AG09309 (cell line): ENCODE measurements at places on chromosomes 12 and 14.

GRCh38 chr12:14952299-14952921 lies 9.0 kb downstream of the ARHGDIB start:
- DNase-seq: peak; percentile 46

GRCh38 chr14:68182492-68182891 lies 362.9 kb downstream of the RAD51B start:
- DNase-seq: no peak

DNA sequence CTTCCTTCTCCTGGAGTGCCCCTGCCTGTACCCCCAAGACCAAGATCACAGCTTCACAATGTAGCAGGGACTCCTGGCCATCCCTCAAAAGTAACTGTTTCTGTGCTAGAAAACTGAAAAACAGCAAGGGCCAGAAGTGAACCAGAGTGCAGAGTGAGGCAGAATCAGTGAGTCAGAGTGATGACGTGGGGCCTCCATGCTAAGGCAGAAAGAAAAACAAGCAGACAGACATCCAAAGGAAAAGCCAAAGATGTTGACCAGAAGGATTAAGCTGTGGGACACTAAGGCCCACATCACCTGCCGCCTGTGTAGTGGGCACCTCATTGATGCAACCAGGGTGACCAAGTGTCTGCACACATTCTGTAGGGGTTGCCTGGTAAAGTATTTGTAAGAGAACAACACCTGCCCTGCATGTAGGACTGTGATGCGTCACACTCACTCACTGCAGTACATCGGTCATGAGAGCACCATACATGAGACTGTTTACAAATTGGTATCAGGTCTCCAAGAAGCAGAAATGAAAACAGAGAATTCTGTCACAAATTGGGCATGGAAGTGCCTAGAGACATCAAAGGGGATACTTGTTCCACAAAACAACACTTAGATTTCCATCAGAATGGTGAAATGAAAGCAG lies 51.2 kb downstream of the ARMH4 start:
- no peak for DNase-seq

DNA sequence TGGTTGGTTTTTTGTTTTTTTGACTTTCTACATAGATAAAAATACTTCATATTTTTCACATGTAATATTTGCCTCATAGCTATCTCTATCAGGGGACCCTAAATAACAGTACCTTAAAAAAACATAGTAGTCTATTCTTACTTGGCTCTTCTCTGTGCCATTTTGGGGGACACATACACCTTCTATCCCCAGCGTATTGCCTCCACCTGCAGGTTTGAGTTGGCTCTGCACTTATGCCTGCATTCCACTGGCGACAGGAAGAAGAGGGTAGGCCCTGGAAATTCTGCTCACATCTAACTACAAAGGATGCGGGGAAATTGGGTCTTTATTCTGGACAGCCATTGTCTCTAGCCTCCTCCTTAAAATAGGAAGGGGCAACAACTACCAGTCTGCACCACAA lies 13.8 kb upstream of the IFI27L2 start:
- no peak for DNase-seq

DNA sequence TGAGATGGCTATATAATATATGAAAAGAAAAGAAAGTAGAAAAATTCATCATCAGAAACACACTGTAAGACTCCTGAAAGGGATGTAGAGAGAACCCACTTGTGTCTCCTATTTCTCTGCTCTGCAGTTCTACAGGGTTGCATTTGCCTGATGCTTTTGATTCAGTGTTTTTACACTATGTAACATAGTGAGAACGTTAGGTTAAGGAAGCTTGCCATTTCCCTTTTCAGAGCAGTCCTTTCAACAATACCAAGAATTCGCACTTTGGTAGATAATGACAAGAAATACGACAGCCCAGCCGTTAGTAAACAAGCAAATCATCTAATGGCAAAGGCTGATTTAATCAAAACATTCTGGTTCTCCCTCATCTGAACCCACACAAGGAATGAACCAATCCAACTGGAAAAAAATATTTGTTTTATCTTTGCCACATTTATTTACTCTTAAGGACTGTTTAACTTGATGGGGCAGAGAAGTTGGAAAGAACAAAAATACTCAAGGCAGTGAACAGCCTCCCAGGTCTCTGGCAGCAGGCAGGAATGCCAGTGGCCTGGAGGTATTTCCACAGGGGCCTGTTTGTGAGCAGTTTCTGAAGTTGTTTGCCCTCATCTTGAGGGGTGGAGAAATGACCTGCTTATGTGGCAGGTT lies 30.8 kb upstream of the SOCS2 start:
- no peak for DNase-seq

- no peak for DNase-seq
Measured at GRCh38 chr12:121287267-121287954, 9.1 kb downstream of the CAMKK2 start.

GRCh38 chr12:95653771-95654546 lies 102.7 kb upstream of the USP44 start:
- DNase-seq: peak; percentile 86

DNA sequence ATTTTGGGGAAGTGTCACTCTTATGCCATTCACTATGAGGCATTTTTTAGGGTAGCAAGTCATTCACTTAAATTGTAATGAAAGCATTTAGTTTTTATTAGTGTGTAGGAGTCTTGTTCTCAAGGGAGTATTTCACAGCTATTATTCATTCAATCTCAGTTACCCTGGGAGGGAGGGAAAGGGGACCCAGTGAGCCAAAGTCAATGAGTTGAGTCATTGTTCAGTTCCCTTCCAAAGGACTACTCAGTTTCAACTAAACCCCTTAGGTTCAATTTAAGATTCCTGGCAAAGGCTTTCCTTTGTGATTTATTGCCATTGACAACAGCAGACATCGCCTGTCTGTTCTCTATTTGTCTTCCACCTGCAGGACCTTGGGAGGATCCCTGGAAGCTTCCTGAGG lies 29.3 kb upstream of the RASSF8 start:
- peak; percentile 13 for DNase-seq

DNA sequence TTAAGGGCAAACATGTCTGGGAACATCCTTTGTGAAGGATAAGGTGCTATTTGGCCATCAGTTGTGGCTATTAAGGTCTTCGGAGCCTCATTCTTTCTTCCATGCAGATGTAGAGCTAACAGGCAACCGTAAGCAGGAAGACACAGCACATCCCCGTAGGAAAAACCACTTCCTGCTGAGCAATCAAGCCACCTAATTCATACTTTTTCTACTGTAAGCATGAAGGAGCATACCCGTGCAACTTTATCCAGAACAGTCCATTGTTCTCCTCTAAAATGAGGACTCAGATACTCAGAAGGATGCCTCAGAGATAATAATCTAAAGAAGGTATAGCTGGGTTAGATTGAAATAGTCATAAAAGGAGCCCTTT lies 232.0 kb downstream of the PPM1H start:
- no peak for DNase-seq

DNA sequence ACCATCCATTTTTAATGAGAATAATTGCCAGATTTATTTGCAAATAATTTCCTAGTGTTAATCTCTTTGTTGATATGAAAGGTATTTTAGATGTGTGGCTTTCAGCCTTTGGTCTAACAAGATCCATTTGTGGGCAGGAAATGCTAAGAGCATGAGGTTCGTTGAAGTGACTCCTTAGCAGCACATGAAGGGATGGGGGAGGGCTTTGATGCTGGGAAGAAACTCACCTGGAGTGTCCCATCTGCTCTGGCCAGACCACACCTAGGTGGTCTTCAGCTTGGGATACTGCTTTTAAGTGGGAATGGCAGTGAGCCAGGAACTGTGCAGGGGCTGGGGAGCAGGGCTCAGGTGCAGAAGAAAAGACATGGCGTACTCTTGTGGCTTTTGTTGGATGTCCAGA lies 13.6 kb downstream of the SFSWAP start:
- no peak for DNase-seq

GRCh38 chr12:99110868-99111267 lies 465.8 kb downstream of the APAF1 start:
- no peak for DNase-seq

- DNase-seq: no peak
Measured at GRCh38 chr12:108337235-108338223, 1.6 kb downstream of the CMKLR1 start.

DNA sequence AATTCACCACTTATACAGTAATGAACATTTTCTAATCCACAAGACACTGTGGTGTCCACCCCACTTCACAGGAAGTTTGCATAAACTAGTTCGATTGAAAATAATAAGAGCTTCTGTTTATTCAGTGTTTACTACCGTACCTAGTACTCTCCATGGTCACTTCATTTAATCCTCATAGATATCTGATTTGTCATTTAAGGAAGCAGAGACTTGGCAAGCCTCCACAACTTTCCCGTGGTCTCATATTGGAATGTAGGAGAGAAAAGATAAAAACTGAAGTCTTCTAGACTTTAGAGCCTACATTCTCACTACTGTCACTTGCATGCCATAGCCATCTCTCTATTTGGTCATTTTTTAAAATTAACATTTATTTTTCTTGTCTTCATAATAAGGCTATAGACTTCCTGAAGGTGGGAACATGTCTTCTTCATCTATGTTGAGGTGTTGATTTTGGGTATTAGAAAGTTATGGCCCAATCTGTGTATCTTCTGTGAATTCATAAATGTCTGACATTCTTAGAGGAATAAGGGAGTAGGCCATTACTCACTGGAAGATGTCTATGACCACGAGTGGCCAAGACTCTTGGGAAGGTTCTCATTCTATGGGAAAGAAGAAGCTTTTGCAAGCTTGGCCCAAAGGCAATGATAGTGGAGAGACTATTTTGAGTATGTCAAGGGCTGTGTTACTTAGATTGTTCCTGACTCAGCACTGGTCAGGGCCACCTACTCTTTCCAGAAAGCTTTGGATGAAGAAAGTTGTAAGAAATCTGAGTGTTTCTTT lies 423.7 kb downstream of the LRIG3 start:
- no peak for DNase-seq

GRCh38 chr14:91230397-91231035 lies 14.0 kb downstream of the GPR68 start:
- no peak for DNase-seq

DNA sequence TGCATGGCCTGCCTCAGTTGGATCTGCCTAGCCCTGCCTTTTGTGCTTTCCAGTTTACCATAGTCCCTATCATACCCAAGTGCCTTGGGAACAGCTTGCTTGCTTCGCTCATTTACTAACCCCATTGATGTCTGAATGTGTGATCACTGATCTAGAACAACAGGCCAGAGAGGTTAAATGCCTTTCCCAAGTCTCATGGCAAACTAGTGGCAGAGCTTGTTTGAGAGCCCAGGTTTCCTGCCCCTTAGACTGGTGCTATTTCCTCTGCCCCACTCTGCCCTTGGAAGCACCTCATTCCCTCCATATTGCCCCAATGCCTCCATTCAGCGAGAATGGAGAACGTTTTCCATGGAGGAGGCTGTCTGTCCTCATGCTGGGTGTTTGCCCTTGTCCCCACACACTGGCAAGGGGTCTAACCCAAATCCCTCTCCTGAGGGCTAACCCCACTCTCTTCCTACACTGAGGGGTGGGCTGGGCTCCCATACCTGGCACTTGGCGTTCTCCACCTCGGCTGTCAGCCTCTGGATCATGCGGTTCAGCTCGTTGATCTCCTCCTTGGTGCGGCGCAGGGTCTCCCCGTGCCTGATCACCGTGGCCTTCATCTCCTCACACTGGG lies 19.8 kb downstream of the KRT7 start:
- no peak for DNase-seq

DNA sequence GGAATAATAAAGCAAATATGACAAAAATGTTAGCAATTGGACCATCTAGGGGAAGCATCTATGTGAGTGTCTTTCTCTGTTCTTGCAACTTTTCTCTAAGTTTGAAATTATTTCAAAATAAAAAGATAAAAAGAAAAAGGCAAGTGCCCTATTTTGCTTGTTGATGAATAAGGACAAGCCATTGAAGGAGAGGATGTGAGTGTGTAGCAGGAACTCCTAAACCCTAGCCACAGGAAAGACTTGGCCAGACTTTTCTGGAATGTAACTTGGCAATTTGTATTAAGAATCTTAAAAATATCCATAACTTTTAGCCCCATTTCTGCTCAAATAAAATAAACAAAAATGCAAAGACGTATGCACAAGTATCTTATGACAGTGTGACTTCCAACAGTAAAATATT lies 279.4 kb downstream of the CACNA1C start:
- DNase-seq: peak; percentile 39

DNA sequence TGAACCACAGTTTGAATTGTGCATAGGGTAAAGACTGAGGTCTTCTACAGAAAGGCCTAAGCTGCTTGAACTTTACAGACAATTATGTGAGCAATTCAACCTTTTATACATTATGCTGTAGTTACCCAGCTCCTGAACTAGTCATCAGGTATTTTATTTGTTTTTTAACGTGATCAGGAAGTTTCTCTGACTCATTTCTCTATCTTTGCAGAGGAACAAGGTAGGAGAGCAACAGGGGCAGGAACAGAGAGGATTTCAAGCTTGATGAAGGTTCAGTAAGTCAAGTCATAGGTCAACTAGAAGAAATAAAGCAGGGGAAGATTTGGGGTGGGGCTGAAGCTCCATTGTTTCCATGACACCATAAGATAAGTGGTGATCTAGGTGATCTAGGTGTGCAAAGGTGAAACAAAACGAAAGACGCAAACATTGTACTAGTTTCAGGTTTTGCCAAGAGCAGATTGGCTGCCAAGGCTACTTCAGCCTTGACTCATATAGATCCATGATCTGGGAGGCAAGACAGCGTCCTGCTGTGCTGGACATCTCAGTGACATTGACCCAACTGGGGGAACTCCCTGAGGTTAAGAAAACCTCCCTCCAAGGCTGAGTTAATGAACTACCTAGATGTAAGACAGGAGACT lies 198.1 kb downstream of the DAD1 start:
- no peak for DNase-seq

DNA sequence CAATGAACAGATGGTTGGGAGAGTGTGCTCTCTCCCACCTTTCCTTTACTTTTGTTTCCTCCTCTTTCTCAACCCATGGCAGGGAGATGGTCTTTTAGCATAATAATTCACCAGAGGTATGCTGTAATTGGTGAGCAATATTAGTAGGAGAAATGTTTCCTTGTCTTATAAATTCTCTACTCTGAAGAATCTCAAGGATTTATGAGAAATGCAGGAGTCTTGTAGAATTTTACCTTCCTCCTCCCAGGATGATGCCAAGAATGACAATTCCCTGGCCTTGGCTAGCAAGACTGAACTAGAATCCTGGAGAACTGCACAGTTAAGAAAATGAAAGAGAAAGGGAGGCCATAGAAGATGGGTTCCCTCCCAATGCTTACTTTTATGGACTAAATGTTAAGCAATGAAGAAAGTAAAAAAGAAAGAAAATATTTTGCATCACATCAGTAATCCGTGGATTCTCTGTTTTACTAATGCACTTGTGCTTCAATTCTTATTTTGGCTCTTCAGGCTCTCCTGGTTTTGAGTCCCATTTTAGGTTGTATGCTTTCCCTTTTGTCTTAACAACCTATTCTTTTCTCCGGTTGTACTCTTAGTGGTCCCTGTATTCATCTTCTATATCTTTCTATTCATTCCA lies 192.9 kb upstream of the GARIN6 start:
- no peak for DNase-seq

DNA sequence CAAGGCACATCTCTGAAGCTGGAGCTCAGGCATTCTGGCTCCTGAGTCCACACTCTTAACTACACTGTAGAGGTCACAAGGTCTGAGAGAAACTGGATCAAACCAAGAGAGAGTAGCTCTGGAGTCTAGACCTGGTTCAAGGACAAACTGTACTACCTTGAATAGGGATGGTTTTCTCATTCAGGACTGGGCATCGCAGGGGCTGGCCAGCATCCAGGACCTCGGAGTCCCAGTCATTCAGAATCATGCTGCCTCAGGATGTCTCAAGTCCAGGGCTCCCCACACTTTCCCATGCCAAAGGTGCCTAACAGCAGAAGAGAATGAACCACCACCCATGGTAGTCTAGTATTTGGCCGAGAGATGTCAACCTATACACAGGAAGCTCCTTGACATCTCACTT lies 13.1 kb upstream of the PLEKHD1 start:
- no peak for DNase-seq
